ENCODE measurements at places on chromosomes 6 and 20.

DNA sequence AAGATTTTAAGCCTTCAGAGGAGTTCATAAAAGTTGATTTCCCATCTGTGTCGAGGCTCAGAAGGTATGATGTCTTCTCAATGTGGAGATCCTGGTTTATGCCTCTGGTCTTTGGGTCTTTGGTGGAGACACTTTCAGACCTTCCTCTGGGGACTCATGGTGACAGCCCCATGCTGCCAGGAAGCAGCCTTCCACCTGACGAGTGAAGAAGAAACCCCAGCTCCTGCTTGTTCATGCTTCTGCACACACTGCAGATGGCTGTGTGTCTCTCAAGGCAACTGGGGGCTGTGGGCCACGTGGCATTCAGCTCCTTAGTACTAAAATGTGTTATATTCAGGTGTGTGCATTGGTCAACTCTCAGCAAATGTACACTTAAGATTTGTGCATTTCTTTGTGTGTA is 4.9 kb upstream of the SCP2D1 start:
- DNase-seq, result no peak

- no peak for DNase-seq
Observed at GRCh38 chr20:8579035-8579434, 447.0 kb downstream of the PLCB1 start.

DNA sequence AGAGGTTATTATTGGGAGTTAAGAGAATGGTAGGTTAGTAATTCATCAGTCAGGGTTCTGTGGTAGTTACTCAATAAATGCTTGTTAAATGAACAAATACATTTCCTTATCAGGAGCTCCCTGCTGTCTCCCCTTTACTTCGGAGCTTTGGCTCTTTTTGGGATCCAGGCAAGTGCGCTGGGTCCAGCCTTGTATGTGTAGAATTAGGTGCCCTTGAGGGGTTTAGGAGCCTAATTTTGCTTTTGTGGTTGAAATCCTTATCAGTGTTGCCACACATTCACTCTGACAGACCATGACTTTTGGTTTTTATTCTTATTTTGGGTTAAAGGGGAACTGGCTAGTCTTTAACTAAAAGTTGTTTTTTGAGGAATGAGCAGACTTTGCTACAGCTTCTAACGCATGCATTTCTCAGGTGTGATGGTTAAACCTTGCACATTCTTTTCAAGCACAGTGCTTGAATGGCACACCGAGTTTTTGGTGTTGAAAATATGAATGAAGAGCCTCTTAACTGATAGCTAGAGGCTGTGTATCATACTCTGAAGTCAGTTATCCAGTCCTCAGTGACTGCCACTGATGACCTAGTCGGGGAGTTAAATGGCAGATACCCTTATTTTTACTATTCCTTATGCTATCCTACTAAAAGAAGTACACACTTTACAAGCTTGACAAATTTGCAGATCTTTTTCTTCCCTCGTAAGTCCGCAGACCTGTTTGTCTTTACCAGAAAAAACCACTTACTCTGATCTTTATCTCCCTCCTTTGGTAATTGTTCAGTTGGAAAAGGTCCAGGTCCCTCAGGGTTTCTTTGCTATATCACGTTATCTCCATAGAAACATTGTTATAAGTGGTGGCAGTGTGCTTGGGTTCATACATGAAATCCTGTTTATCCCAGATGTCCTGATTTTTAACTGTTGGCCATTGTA is 50.7 kb upstream of the PLCG1 start:
- DNase-seq, result no peak

- peak; percentile 53 for DNase-seq
Observed at GRCh38 chr6:27133281-27134227, 113.9 kb upstream of the PRSS16 start.

DNA sequence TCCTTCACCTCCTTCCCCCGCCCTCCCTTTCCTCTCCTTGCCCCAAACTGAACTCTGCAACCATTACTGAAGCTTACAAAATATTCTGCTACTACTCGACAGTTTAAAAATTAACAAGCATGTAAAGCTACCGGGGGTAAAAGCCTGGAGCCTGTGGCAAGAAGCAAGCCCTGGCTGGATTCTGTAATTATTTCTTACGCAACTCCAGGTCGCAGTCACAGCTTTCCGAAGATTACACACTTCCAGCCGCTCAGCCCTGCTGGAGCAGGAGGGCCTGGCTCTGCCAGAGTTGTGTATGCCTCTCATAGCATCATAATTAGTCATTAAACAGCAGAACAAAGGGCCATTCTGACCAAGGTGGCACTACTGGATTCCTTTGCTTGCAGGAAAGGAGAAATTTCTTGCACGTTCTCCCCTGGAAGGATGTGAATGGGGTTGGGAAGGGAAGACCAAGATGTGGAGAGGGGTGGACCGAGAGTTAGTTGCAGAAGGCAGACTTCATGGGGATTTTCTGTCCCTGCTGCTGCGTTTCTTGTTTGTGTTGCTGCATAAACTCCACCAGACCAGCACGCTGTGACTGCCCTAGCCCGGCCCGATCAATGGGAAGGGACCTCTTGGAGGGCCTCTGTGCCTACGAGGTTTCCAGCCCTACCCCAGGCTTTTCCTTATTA is 23.6 kb downstream of the FOXQ1 start:
- DNase-seq, result peak; percentile 46

GRCh38 chr20:11315525-11315924 is 602.2 kb upstream of the BTBD3 start:
- DNase-seq, result no peak

GRCh38 chr6:157632821-157633220 is 190.2 kb upstream of the SNX9 start:
- no peak for DNase-seq

DNA sequence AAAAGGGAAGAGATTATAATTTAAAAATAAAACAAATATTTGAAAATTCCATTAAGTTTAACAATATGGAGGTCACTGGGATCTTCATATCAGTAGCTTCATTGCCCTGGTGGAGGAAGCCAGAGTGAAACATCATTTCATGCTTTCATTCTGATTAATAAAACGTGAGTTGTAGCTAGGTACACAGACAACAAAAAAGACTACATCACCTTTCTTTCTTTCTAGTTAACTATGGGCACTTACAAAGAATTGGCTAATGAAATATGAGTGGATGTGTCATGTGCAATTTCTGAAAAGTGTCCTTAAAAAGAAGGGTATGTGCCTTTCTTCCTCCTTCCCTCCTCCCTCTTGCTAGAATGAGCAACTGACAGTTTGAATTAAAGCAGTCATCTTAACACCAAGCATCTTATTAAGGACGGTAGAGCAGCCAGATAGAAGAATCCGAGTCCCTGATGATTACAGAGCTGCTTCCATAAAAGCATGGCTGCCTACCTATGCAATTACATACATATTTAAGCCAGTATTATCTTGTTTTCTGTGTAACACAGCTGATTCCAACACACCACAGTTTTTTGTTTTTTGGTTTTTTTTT is 3.4 kb downstream of the SERAC1 start:
- no peak for DNase-seq

DNA sequence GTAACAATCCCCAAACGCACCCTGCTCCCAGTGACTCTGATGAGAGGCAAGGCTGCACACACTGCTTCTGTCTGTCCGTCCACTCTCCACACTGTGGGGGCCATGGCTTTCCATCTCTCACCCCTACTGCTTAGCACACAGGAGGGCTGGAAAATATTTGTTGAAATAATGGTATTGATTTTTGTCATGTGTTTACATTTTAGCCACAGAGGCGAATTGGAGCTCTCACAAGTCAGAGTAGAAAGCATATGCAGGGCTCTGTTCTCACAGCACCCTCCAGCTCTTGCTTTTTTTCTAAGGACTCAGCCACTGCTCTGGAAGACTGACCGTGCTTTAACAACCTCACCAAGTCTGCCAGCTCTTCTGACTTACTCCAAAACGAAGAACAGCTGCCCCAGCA is 273.8 kb downstream of the GMDS start:
- DNase-seq, result no peak

DNA sequence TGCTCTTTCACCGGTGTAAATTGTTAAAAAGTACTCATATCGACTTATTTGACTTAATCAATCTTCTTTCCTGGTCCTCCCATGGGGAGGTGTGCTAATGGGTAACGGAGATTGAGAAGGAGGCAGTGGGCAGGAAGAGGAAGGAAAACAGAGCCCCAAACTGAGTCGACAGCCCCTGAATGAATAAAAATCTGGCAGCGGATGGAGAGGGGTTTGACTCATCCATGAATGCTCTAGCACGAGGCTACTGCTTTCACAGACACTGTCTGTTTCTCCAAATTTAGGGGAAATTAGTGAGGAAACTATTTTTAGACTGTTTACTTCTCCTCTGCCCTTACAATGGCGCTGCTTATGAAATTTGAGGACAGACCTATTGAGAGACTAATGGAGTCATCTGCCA is 142.2 kb upstream of the ATXN1 start:
- no peak for DNase-seq

- peak; percentile 24 for DNase-seq
Observed at GRCh38 chr6:104325341-104326172, 534.2 kb downstream of the HACE1 start.

GRCh38 chr20:48849299-48849698 is 21.5 kb upstream of the PREX1 start:
- no peak for DNase-seq

DNA sequence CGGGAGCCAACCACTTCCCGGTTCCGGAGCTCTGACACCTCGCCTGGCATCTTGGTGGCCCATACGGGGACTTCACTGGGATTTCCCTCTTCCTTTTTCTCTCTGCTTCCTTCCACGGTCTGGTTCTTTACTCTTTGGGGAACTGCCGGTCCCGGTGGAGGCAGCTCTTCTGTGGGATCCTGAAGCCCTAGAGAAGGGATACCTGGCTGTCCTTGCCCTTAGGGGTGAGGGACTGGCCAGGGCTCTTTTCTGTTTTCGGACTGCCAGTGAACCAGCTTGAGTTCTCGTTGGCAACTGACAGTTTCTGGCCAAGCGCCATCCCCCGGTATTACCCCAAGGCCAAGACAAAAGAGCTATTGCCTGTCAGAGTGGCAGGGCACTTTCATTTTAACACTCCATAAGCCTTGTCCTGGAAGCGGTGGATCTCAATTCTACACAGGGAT is 880 bp upstream of the CPXM1 start:
- no peak for DNase-seq

DNA sequence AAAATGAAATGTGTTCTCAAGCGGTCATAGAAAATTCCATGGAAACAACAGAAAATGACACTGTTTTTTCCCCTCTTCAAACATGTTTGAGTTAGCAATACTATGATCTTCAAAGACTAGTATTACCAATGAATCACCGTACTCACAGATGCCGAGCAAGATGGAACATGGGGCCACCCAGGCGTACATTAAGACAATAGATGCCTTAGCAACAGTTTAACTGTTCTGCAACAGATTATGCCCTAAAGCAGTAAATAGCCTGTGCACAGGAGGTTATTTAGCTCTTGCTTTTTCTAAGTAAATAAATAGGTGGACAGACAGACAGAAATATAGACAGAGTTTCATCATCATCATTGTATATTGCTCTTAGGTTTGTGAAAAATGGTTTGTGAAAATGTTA is 284.0 kb upstream of the DEFB112 start:
- DNase-seq, result no peak

GRCh38 chr6:50820869-50821264 is 2.2 kb downstream of the TFAP2B start:
- no peak for DNase-seq

DNA sequence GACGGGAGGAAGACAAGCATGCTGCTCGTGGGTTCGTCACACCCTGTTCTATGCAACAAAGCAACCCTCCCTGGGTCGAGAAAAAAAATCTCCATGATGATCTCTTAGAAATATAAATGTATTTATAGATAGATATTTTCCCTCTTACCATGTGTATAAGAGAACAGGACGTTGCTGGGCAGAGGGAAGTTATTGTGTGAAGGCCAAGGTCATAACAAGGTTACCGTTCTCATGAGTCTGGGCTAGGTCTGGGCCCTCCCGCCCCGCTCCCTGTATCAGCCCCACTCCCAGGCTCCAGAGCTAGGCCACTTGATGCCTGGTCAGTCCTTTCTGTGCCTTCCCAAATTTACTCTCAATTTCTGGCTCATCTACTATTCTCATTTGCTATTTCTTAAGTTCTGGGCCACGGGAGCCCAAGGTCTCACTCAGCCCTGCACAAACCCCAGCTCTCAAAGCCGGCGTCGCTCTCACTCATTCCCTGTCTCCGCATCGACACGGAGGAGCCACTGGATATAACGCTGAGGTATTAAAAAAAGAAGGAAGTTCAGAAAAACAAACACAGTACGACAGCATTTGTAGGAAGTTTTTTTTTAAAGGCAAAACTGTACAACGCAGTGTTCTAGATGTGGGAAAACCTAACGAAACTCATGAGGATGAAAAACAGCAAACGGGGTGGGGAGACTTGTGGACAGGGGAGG is 96.8 kb downstream of the PSMG4 start:
- no peak for DNase-seq

- DNase-seq, result no peak
Observed at GRCh38 chr20:53849471-53850059, 220.8 kb downstream of the BCAS1 start.

GRCh38 chr6:158687506-158687905 is 37.7 kb downstream of the SYTL3 start:
- DNase-seq, result no peak

GRCh38 chr6:12478921-12479320 is 188.8 kb downstream of the EDN1 start:
- DNase-seq, result no peak

DNA sequence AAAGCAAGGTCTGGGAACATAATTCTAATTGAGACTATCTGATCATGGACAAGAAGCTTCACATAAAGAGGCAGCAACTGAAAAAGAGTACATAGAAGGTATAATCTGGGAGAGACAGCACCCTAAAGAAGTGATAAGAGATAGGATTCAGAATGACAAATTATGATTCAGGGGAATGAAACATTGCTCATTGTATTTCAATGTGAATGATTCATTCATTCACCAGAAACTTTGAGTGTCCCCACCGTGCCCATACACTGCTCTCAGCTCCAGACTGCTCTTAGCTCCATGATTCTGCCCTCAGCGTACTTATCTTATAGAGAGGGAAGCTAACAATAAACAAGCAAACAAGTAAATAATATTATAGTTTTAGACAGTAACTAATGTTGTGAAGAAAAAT is 329.3 kb upstream of the IRAK1BP1 start:
- no peak for DNase-seq

GRCh38 chr6:31383149-31383548 is 20.2 kb upstream of the MICA start:
- no peak for DNase-seq

DNA sequence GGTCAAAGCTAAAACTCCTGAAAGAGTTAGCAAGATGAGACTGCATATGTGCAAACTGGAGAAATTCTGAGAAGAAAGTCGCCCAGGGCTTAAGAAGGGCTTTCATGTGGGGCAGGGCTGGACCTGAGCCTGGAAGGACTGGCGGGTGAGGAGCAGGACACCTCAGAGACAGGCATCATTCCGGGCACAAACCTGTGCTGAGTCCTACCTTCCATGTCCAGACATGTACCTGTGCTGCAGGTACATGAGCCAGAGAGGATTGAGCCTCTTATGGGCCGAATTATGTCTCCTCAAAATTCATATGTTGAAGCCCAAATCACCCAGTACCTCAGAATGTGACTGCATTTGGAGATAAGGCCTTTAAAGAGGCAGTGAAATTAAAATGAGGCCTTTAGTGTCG is 171.0 kb downstream of the QRSL1 start:
- DNase-seq, result no peak
